LHCN-M2 (cell line): ENCODE measurements at places on chromosomes 5 and 9. TPM values are rescaled to one million over a fixed set of nuclear protein-coding genes. Genes with fewer than 3 reads are reported as not detected.
A peak's percentile ranks its signal among the peaks of the same experiment; 100 is the strongest.

- no peak for DNase-seq
Measured at GRCh38 chr5:50968356-50969149, 302.1 kb downstream of the PARP8 start.

DNA sequence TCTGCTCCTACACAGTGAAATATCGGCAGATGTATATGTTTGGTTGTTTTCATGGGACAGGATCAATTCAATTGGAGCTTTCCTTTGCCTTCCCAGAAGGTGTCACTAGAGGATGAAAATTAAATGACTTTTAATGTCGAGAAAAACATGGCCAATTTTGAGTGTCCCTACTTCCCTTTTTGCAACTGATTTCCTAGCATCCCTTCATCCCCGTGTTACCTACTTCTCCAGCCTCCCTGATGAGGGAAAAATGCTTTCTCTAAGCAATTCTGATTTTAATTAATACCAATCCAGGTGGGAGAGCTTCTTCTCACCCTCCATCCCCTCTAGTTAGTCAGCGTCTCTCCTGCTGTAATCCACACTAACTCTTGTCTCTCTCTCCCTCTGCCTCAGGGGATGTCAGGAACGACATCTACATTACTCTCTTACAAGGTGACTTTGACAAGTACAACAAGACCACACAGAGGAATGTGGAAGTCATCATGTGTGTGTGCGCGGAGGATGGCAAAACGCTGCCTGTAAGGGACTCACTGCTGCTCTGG, 64.9 kb downstream of the DOCK2 start:
- peak; percentile 59 for DNase-seq

- no peak for DNase-seq
Measured at GRCh38 chr5:17184588-17184987, 32.8 kb upstream of the BASP1 start.

GRCh38 chr5:134917070-134917815, 12.3 kb downstream of the PCBD2 start:
- no peak for DNase-seq

The RORB gene
- under 0.01 TPM in 1 of 2 replicates, not detected in the other for total RNA-seq

The SLC24A2 gene
- total RNA-seq = 0.06 TPM in 2 replicates

DNA sequence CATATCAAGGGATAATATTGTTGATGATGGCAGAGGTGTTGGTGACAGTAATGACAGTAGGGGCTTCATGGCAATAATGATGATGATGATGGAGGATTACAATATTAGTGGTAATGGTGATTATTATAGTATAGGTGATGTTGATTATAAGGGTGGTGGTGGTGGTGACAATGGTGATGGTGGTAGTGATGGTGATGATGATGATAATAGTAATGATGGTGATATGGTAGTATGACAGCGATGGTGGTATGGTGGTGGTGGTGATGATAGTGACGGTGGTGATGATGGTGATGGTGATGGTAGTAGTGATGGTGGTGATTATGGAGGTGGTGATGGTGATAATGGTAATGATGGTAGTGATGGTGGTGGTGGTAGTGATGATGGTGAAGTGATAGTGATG, 13.6 kb downstream of the KCNIP1 start:
- DNase-seq = no peak

The PHF2 gene
- 15.2 and 16.7 TPM in 2 replicates for total RNA-seq

DNA sequence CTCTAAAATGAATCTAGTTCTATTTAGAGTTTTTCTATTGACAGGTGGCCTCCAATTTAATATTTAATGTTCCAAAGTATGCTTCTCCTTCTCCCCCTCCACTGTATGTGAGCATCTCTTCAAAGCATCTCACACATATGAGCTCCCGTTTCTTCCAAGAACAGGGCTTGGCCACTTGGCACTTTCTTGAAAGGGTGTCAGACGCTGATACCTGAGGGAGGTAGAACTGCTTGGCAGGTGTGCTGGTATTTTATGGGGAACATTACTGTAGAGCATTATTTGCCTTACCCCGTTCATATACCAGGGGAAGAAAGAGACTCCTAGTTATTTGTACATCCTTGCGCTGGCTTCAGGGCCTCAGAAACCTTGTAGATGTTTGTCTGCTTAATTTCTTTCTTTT, 1.9 kb downstream of the RCL1 start:
- no peak for DNase-seq

GRCh38 chr9:31582561-31582960, 801.9 kb upstream of the ACO1 start:
- DNase-seq = no peak

The GABRA1 gene
- total RNA-seq = not detected in 2 replicates

The CSF1R gene
- total RNA-seq = 0.40 and 1.4 TPM in 2 replicates

DNA sequence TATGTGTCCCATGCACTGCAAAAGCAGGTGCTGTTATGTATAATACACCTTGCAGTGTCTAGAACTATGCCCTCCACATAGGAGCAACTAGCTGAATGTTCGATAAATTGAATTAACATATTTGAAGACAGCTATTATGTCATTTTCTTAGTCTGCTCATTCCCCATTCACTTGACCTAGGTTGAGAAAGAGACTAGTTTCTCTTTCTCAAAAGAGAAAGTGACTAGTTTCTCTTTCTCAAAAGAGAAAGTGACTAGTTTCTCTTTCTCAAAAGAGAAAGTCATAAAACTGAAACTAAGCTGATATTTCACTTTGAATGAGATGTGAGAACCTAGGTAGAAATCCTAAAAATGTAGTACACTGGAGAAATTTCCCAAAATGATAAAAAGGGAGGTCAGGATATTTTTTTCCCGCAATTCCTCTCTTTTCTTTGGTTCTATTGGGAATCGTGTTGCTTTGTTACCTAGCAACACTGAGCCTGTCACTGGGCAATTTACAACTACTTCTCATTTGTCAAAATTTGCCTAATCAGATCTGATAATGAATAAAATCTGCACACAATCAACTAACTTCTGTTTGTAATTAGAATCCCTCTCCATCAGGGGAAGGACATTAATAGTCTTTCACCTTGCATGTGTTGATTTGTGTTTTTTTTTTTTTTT, 132.0 kb upstream of the GRIA1 start:
- no peak for DNase-seq
